NCI-H446 treated with DMSO at 0.1 percent for 48 hours (cell line): ENCODE measurements at places on chromosomes 4 and X.

DNA sequence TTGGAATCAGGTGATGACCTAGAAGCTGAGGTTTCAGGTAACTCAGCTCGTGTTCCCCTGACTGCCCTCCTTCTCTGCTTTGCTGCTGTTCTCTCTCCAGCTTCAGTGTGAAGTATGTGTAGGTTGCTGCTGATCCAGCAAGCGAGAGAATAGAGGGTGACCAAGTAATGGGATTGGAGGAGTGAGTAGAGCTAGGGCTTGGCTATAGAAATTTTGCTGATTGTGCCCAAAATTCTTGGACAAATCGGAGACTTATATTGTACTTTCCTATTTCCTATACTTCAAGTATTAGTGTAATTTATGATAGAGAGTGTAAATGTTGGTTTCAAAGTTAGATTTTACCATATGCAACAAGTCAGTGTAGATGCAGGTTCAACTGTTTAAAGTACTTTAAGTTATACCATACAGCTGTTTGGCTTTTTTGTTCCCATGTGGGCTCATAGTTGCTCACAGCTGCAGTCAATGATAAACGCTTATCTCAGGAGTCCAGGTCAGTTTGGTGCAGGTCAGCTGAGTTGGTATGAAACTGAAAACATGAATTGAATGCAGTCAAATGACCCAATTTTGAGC, 48.0 kb downstream of the RAPGEF2 start:
- DNase-seq: no peak

GRCh38 chrX:46898207-46898606, 14.0 kb upstream of the JADE3 start:
- DNase-seq: no peak

GRCh38 chrX:21944136-21944615, 3.7 kb downstream of the SMS start:
- no peak for DNase-seq

DNA sequence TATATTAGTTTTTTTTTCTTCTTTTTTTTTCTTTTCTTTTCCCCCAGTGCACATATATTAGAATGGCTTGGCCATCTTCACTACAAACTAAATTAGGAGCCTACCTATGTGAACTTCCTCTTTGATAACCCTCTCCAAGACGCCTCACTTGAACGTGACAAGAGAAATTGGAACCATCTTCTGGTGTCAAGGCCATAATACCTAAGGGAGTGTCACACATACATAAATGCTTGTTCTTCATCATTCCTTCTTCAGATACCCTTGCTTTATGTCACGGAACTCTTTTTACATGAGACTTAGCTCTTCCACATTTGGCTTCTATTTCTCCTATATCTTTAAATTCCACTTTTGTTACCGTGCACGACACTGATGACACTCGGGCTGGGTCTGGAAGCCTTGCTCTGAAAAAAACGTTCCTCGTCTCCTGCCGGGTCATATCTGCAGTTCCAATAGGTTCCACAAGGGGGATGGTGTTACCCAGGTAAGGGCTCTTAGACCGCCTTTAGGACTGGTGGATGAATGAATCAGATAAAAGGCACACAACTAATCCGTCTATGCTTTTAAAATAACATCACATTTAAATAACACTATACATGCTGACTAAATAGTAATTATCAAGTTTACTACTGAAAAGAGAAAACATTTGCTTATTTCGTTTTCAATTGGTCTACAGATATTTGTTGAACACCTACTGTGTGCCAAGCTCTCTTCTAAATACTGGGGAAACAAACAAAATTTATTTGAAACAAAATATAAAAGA, 19.9 kb downstream of the DGAT2L6 start:
- DNase-seq: no peak

GRCh38 chrX:136021903-136022302, 36.7 kb downstream of the SLC9A6 start:
- DNase-seq: no peak

DNA sequence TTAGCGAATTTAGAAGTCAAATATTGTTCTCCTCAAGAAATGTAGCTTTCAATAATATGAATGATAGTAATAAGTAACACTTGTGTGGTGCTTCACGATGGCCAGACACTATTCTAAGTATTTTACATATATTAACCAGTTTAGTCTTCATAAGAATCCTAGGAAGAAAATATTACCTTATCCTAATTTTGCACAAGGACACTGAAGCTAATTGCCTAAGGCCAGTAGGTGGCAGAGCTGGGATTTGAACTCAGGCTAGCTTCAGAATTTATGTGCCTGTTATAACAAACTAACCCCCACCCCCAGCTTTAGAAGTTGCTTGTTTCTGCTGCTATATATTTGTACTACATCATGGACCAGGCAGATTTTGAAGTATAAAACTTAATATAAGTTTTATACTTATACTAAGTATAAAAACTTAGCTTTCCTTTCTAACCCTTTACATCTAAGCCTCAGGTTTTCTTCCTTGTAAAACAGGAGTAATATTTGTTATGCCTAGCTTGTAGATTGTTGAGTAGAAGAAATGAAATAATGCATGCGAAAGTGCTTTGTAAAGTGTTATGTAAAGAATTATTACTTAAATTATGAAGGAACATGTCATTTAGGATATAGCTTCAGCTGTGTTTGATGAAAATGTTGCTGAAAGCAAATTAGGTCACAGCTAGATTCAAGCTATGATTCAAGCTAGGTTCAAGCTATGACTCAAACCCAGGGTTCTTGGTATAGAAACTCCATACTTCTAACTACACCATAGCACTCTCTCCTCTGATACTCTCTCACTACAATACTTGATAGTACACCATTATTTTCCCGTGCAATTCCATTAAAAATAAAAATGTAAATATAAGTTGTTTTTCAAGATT, 4.2 kb upstream of the CDS1 start:
- peak; percentile 8 for DNase-seq

DNA sequence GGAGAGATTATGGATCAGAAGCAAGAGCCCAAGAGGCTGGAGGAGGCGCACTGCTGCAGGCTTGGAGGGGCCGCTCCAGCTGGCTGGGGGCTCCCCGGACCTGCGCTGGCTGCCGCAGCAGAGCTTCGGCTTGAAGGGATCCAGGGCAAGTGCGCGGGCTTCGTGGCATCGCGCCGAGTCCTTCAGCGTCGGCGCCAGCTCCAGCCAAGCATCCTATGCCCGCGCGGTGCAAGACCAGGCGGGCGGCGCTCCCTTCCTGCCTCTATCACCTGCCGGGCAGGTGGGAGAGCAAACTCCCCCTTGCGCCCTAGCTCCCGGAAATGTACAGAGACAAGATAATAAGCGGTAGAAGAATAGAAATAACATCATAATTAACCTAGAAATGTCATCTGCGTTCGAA, 10.5 kb upstream of the UCP1 start:
- no peak for DNase-seq

DNA sequence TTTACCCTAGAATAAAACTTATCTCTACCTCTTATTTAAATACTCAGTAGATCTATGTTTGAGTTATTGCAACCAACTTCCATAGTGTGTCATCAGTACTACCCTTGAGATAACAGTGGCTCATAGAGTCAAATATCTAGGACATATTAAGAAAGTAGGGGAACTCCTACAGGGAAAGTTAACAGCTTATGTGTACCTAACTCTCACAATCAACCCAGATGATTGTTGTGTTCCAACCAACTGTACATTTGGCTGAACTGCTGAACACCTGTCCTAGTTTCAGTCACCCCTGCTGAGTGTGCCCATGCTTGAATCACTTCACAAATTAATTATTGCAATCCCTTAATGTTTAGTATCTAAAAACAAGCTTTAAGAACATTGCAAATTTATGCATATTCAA, 244.2 kb upstream of the GRID2 start:
- peak; percentile 21 for DNase-seq

DNA sequence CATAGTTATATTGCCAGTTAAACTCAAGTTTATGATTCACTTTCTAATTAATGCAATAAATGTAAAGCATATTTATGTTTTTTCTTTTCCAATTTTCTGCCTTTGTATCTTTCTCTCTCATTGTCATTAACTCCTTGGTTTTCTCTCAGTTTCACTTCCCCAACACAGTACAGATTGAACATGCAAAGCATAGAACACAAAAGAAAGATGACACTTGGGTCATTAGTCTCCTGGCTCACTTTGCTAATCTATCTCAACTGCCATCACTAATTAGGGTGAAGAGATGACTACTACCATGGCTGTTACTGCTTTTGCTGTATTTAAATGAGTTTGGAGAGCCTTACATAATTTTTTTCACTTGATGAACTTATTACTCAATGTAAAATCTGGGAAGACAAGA, 12.3 kb upstream of the NAA11 start:
- DNase-seq: peak; percentile 24

- no peak for DNase-seq
Observed at GRCh38 chrX:47674776-47675175, 15.8 kb upstream of the UXT start.

DNA sequence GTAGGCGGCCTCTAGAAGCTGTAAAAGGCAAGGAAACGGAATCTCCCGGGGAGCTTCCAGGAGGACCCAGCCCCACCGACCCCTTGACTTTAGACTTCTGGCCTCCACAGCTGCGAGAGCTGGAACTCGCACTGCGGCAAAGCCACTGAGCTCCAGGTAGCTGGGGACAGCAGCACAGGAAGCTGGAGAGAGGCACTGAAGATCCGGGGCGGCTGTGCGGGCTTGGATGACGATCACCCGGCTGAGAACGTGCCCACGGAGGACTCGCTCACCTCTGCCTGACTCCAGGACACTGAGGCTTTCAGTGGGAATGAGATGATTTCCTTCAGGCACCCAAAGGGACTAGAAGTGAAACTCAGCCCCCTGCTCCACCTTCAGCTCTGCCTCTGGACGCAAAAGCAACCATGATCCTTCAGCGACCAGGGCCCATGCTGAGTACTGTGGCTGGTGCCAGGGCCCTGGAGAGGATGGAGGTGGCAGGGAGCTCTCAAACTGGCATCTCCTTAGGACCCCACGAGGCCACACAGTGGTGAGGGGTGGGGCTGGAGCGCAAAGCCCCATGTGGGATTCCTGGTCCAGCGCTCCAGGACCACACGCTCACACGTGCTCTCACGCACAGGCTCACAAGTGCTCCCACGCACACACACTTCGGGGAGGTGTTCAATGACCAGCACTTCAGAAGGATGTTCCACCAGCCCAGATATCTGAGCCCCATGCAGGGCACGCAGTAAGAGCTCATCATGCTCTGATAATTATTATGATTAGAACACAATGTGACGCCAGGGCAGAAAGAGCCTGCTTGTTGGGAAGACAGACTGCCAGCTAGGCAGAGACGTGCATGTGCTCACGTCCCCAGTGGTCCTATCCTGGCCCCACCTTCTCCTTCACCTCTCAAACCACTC, 47.2 kb downstream of the ADRA2C start:
- DNase-seq: no peak

GRCh38 chr4:189828081-189828697, 112.5 kb upstream of the FRG1 start:
- DNase-seq: no peak

GRCh38 chr4:7255488-7255881, 63.1 kb downstream of the SORCS2 start:
- no peak for DNase-seq

GRCh38 chrX:64977830-64978229, 1.6 kb upstream of the ZC4H2 start:
- DNase-seq: no peak
